ENCODE measurements at places on chromosomes 5 and 9.

GRCh38 chr9:114249424-114250234 lies 73.3 kb upstream of the ORM1 start:
- DNase-seq = no peak

DNA sequence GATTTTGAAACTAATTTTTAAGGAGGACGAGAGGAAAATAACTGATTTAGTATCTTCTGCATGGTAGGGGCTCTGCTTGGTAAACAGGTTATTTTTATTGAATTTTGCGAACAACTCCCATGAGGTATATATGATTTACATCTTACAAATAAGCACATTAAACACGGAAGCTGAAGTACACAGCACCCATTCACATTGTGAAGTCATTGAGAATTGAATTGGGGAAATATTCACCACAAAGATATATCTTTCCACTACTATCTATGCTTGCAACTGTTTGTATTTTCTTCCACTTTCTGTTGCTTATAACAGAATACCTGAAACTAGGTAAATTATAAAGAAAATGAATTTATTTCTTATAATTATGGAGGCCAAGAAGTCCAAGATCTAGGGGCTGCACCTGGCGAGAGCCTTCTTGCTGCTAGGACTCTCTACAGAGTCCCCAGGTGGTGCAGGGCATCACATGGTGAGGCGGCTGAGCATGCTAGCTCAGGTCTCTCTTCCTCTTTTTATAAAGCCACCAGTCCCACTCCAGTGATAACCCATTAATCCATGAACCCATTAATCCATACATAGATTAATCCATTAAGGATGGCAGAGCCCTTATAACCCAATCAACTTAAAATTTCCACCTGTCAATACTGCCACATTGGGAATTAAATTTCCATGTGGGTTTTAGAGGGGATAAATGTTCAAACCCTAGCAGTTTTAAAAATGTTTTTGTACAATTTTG lies 79.0 kb upstream of the ZNF608 start:
- no peak for DNase-seq

GRCh38 chr9:22079873-22080341 lies 70.8 kb upstream of the CDKN2B start:
- no peak for DNase-seq

GRCh38 chr5:151724360-151724759 lies 34.1 kb downstream of the ATOX1 start:
- DNase-seq = no peak

GRCh38 chr5:73565969-73566547 lies 515 bp downstream of the UTP15 start:
- no peak for DNase-seq

DNA sequence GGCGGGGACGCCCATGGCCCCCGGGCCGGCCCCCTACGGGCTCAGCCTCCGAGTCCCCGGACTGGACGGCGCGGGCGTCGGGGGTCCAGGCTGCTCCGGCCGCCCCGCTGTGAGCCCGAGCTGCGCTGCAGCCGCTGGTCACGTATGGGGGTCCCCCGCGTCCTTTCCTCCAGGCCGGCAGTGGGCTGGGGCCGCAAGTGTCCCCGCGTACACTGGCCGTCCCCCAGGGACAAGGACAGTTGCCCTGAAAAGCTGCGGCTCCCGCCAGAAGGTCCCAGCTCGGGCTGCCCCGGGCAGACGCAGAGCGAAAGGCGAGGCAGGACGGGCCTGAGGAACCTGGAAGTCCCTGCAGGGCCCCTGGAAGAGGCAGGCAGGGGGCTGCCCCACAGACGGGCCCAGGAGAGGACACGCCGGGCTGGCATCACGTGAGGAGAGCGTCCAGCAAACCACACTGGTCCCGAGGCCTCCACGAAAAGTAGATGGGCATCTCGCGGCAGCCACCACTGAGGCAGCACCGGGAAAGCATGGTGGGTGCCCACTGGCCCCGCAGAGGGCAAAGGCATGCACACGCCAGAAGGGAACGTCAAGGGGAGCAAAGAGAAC lies 3.3 kb upstream of the NKD2 start:
- DNase-seq = no peak

DNA sequence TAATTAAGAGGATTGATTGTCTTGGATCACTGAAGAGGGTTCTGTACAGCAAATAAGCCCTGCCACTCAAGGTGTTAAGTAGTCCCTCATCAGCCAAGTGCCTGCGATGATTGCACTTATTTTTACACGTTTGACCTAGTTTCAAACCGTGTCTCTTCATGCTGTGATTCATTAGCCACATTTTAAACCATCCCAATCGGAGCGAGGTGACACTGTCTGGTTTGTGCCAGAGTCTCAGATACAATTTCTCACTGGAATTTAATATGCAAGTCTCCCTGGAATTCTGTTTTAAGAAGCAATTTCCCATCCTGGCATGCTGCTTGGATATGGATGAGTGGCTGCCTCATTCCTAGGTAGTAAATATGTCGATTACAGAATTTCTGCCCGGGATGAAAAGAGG lies 1.6 kb downstream of the INSYN2B start:
- DNase-seq = no peak

DNA sequence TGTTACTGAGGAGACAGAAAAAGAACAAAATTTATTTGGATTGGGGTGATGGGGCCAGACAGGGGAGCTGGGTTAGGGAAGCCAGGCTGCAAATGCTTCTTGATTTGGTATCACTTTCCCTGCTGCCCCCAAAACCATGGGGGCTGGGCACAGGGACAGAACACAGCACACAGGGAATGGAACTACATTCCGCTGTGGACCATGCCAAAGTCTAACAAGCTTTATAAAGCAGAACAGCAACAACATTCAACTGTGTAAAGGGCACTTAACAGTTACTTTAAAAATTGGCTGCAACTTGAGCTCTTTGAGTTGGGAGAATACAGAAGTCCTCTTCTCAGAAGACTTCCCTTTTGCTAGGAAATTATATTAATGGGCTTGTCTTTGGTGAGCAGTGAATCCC lies 23.8 kb downstream of the C5orf58 start:
- no peak for DNase-seq

- no peak for DNase-seq
Observed at GRCh38 chr5:88878976-88879375, 4.0 kb downstream of the MEF2C start.

DNA sequence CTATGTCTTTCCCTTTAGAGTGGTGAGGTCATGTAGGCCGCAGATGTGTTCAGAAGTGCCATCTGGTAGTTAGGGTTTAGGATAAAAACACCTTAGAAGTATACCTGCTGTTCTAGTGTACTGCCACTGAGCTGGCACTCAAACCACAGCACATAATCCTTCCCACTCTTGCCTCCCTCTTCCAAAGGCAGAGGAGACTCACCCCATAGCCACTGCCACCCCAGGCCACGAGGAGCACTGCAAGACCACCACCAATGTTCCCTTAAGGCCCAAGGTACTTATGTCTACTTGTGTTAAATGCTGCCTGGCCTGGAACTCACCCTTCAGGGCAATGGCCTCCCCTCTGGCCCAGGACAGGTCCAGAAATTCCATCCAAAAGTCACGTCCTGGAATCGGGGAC lies 379.5 kb upstream of the EDIL3 start:
- DNase-seq = no peak

DNA sequence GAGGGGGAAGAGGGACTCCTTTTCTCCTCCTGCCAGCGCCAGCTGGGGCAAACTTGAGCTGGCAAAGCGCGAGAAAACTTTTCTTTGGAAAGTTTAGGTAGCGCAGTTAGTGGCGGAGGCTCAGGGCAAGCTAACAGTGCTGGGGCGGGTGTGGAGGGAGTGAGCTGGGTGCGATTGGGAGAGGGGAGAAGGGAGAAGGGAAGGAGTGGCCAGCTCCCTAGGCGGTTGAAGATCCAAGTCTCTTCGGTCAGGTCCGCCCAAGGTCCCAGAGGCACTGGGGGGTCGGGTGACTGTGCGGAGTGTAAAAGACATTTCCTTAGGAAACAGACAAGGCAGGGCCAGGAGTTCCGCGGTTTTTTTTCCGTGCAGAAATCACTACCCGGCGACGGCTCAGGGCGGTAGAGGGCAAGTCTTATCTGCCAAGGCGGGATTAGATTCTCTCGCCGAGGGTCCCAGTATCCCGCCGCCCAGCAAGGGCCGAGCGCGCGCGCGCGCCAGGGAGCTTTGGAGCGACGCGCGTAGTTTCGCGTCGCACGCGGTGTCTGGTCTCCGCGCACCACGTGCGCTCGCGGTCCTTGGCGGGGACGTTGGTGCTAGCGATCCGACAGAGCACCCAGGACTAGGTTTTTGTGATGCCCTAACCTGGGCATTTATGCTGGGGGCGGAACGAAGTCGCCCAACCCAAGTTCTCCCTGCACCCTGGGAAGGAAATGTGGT lies 33.6 kb upstream of the NFIB start:
- DNase-seq = no peak

DNA sequence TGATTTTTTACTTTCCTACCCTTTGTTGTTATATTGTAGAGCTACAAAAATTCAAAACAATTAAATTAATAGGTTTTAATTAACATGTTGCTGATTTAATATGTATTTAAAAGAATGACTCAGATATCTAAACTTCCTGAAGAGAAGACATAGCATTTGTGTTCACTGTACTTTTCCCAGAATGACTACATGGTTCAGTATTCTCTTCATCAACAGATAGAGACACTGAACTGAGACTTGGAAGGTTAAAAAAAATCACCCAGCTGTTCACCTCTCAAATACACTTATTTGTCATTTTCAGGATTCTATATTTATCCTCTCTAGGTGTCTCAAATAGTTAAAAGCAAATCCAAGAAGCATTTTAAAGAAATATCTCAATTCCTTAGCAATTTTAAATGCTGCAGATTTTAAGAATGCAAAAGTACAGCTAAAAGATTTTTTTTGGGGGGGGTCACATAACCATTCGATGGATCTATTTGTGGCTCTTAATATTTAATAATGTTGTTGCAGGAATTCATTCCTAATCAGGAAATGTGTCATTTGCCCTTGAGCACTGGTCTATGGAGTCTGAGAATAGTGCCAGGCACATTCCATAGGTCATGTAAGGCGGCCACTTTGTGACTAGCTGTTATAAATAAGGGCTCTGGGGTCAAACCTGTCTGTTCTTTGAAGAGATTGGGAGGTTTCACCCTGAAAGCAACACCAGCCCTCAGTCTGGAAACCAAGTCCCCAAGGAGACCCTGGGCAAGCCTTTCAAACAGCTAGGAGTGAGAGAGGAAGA lies 463.1 kb downstream of the NR2F1-AS1 start:
- peak; percentile 18 for DNase-seq

- DNase-seq = no peak
Observed at GRCh38 chr5:36606036-36606427, 374 bp upstream of the SLC1A3 start.

All from HT1080 (cell line).